Cardiac atrium fibroblast (primary cell): ENCODE measurements at places on chromosomes 4 and X. TPM values are rescaled to one million over a fixed set of nuclear protein-coding genes. Genes with fewer than 3 reads are reported as not detected.

The IDS gene
- total RNA-seq: 21.9 and 25.6 TPM in 2 replicates

The USP17L24 gene
- not detected in 2 replicates for total RNA-seq

The C4orf50 gene
- not detected in 2 replicates for total RNA-seq

The TCEAL4 gene
- 148 and 255 TPM in 2 replicates for total RNA-seq

The MAP3K15 gene
- not detected in 2 replicates for total RNA-seq

The C1QTNF7 gene
- 0.16 TPM in 1 of 2 replicates, not detected in the other for total RNA-seq

The GAGE12J gene
- total RNA-seq: not detected in 2 replicates

The MAGEA10 gene
- not detected in 2 replicates for total RNA-seq

The ADGRG4 gene
- total RNA-seq: not detected in 2 replicates

The MAGEB17 gene
- not detected in 2 replicates for total RNA-seq

The RAB33A gene
- 0.54 and 0.65 TPM in 2 replicates for total RNA-seq

The ZFP92 gene
- total RNA-seq: 0.81 and 1.4 TPM in 2 replicates

The KLKB1 gene
- 3.1 and 6.0 TPM in 2 replicates for total RNA-seq

The S100G gene
- total RNA-seq: not detected in 2 replicates

The HMGN5 gene
- total RNA-seq: 0.16 TPM in 1 of 2 replicates, not detected in the other

The PAQR3 gene
- 9.0 and 9.9 TPM in 2 replicates for total RNA-seq

The POF1B gene
- not detected in 2 replicates for total RNA-seq

The PI4K2B gene
- total RNA-seq: 11.9 and 25.3 TPM in 2 replicates

The CYTL1 gene
- total RNA-seq: not detected in 2 replicates
